ENCODE measurements at places on chromosomes 1 and 21.

DNA sequence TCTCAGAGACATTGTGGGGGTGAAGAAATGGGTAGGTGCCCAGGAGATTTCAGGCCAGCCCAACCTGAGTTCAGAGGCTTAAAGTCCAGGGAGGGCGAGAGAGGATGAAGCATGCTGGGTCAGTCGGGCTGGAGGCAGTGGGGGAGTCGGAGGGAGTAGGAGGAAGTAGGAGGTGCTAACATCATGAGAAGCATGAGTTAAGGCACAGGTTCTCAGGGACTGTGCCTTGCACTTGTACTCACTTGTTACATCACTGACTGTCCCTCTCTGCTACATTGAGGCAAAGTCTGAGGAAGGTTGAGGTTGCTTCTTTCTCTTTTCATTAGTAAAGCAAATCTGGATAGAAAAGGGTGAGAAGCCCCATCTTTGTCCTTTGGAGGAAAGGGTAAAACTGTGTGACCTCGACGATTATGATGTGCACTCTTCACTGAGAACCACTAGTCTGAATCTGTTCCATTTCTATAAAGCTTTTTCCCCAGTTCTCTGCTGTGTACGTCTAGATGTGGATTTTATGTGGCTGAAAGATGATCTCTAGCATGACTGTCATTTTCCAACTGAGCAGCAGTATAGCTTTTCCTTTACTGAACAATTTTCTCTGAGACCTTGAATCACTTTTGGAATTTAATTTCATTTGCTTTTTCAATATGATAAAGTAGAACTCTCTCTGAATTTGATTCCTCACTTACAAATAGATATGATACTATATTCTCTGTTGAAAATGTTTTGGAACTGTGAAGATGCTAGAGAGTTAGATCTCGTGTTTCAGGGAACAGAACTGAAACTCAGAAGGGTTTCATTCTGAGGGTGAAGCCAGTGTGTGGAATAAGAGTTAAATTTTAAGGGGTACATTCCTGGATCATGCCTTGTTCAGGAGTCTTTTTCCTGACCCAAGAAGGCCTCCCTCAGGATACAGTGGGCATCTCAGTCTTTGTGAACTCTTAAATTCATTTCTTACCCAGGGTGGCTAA, 94.6 kb downstream of the FGGY start:
- no peak for DNase-seq

- DNase-seq, result peak; percentile 23
Observed at GRCh38 chr1:175183586-175183985, 9.0 kb downstream of the KIAA0040 start.

DNA sequence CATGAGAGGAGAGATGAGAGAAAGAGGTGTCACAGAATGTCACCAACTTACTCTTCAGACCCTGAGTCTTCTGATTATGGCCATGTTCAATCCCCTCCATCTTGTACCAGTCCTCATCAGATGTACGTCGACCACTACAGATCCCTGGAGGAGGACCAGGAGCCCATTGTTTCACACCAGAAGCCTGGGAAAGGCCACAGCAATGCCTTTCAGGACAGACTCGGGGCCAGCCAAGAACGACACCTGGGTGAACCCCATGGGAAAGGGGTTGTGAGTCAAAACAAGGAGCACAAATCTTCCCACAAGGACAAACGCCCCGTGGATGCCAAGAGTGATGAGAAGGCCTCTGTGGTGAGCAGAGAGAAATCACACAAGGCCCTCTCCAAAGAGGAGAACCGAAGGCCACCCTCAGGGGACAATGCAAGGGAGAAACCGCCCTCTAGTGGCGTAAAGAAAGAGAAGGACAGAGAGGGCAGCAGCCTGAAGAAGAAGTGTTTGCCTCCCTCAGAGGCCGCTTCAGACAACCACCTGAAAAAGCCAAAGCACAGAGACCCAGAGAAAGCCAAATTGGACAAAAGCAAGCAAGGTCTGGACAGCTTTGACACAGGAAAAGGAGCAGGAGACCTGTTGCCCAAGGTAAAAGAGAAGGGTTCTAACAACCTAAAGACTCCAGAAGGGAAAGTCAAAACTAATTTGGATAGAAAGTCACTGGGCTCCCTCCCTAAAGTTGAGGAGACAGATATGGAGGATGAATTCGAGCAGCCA, 8.0 kb downstream of the ELOA start:
- peak; percentile 77 for DNase-seq

DNA sequence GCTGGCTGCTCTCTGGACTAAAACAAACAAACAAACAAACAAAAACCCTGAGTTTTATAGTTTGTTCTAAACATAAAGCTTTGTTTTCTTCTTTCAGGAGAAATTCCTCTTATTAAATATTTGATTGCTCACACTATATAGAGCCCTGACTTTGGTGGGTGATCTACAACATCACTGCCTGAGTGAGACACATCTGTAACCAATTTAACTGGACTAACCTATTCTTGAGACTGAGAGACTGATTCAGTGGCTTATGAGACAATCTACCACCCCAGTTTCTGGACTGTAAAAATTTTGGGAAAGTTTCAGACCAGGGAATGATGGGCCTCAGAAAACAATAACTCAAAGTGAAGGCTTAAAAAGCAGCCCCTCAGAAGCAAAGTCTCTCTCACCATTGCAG, 537.0 kb downstream of the NEGR1 start:
- DNase-seq, result no peak

GRCh38 chr1:58996341-58997059, 212.7 kb upstream of the JUN start:
- DNase-seq, result no peak

DNA sequence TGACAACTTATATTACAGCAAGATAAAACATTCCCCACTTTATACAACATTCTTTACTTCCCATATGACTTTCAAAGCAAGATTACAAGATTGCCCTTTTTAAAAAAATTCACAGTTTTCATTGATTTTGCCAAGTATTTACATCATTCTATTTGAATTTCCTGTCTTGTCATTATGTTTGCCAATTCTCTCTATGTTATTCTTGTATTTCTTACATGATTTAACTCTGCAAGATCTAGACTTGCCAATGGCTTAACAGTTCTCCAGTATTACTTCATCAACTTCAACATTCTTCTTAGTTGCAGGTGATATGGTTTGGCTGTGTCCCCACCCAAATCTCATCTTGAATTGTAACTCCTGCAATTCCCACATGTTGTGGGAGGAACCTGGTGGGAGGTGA, 31.6 kb downstream of the FMO4 start:
- no peak for DNase-seq

- no peak for DNase-seq
Observed at GRCh38 chr1:201281573-201281972, 1.7 kb upstream of the PKP1 start.

- DNase-seq, result peak; percentile 77
Observed at GRCh38 chr1:206461602-206462455, 8.4 kb upstream of the IKBKE start.

- DNase-seq, result no peak
Observed at GRCh38 chr1:17819129-17819802, 64.1 kb downstream of the ACTL8 start.

GRCh38 chr1:49435291-49435690, 588.5 kb downstream of the AGBL4 start:
- no peak for DNase-seq

DNA sequence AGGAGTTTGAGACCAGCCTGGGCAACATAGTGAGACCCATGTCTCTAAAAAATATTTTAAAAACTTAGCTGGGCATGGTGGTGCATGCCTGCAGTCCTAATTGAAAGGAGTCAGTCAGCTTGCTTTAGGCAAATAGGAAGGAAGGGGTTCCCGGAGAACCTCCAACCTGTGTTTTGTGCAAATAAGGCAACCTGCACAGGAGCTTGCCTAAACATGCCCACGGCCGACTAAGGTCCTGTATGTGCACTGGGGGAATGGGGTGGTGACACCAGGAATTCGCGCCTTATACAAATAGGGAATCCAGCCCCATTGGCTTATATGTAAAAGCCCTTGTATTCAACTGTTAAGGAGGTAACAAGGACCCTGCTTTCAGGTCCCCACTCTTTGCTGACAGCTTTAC, 429.2 kb upstream of the ZP4 start:
- DNase-seq, result no peak

DNA sequence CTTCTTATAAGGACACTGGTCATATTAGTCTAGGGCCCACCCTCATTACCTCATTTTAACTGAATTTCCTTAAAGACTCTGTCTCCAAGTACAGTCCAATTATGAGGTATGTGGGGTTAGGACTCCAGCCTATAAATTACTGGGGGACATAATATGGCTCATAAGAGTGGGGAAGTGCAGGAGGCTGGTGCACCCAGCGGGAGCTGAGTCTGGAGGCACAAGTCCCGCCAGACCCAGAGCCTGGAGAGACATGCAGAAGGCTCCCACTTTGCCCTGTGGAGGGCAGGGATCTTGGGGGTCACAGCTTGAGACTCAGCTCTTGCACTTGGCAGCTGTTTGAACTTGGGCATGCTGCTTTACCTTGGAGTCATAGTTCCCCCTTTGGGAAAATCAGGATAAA, 250.4 kb downstream of the RHOU start:
- no peak for DNase-seq

DNA sequence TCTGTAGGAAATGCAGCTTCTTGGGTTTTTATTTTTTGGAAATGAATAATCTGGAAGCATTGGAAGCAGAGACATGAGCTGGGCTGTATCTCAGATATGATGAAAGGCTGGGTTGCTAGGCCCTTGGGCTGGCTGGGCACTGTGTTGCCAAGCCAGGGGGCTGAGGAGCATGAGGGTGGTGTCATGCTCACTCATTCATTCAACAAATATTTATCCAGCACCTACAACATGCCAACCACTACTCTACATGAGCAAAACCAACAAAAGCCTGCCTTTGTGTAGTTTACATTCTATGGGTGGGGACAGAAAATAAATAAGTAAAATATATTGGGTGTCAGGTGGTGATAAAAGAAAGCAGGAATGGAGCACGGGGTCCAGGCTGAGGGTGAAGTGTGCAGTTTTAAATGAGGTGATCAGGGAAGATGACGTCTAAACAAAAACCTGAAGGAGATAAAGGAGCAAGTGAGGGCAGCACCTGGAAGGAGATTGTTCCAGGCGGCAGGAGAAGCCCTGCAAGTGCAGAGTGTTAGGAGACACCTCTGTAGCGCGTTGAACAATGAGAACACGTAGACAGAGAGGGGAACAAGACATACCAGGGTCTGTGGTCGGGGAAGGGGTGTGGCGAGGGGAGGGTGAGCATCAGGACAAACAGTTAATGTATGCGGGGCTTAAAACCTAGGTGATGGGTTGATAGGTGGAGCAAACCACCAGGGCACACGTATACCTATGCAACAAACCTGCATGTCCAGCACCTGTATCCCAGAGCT, 10.9 kb downstream of the TAGLN2 start:
- no peak for DNase-seq

GRCh38 chr1:178704833-178705232, 20.2 kb upstream of the RALGPS2 start:
- DNase-seq, result no peak

- no peak for DNase-seq
Observed at GRCh38 chr1:178066908-178067614, 26.8 kb upstream of the RASAL2 start.

- no peak for DNase-seq
Observed at GRCh38 chr1:203264052-203264501, 34.6 kb upstream of the CHIT1 start.

- no peak for DNase-seq
Observed at GRCh38 chr1:74375376-74375775, 137.0 kb downstream of the LRRC53 start.

GRCh38 chr1:59272507-59272906, 24.4 kb upstream of the FGGY start:
- no peak for DNase-seq

DNA sequence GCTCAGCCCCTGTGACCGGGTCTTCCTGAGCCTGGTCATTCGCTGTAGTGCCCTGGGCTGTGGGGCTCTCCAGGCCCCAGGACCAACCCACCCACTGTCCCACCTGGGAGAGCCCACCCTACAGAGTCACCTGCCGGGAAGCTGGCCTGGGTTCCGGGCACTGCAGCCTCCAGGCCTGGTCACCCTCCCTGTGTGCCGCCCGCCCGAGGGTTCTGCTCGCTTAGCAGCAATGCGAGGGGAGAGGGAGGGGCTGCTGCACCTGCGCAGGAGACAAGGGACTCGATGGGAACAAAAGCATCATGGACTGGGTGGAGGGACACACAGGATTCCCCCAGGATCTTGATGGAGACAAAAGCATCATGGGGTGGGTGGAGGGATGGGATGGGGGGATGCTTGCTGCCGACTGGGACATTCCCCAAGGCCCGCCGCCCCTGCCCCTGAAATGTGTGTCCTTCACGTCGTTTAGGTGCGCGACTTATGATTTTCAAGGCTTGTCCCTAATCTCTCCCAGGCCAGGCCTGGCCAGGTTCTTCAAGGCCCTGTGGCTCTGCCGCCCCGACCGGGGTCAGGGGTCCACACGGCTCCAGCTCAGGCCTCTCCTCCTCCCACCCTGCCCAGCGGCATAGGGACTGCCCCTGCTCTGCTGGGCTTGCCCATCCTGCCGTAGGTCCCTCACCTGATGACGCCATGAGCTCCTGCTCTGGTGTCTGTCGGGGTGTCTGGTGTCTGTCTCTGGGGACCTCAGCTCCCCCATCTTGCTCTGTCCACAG, 1.7 kb downstream of the KRTAP10-8 start:
- DNase-seq, result no peak

DNA sequence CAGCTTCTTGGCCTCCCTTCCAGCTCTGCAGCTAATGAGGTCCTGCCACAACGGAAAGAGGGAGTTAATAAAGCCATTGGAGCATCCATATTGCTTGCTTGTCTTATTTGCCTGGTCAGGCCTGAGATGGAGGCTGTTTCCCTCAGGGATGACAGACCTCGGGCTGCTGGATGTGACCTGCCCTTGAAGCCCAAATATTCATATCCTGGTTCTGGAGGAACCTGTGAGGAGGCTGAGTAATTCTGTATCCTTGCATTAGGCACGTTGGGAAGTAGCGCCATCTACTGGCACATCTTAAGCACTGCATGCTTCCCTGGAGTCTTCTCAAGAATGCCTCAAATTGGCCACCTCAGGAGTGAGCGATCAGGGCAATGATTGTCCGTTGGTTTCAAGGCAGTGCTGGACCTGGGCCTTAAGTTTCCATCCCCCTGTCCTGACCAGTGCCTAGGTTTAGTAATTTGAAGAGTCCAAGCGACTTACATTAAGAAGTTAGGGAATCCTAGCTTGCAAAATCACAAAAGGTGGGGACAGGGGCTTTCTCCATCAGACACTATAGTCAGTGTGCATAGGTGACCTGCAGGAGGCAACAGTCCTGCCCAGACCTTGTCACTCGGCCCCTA, 13.8 kb upstream of the NASP start:
- peak; percentile 73 for DNase-seq

GRCh38 chr21:36437745-36438128, 42.2 kb downstream of the CLDN14 start:
- no peak for DNase-seq

DNA sequence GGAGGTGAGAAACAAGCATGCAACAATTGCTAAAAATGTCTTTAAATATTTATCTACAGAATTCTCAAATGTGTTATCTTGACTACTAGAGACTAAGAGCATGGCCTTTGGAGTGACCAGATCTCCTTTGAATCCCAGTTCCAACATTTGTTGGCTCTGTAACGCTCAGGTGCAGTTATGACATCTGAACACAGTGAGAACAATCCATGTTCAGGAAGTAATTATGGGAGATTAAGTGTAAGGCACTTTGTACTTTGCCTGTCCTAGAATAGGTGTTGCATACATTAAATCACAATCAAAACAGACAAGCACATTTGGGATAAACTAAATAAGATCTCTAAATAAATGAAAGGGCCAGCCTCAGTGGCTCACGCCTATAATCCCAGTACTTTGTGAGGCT, 454.5 kb downstream of the SMYD3 start:
- DNase-seq, result no peak
